ENCODE measurements at places on chromosomes 11 and 22. TPM values are rescaled to one million over a fixed set of nuclear protein-coding genes. Genes with fewer than 3 reads are reported as not detected.

HEPHL1 gene
- not detected for total RNA-seq

KLHDC7B gene
- total RNA-seq: not detected

RBMXL2 gene
- total RNA-seq: not detected

POU2AF3 gene
- total RNA-seq: 1.00 TPM

EHF gene
- total RNA-seq: 0.48 TPM

KLHL35 gene
- total RNA-seq: 1.5 TPM
